OCI-LY7 (cell line): ENCODE measurements at places on chromosomes 1 and 21. TPM values are rescaled to one million over a fixed set of nuclear protein-coding genes. Genes with fewer than 3 reads are reported as not detected.
A peak's percentile ranks its signal among the peaks of the same experiment; 100 is the strongest.

DNA sequence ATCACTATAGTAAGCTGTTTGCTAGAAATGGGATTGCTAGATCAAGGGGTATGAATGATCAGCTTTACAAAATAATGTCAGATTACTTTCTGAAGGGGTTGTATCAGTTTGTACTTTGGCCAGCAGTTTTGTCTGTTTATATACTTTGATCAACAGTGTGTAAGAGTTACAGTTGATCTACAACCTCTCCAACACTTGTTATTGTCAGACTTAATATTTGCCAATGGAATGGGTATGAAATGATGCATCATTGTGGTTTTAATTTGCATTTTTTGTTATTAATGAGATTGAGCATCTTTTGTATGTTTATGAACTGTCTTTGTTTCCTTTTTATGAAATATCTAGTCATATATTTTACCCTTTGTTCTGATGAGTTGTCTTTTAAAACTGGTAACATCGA, 4.3 kb downstream of the TTC3 start:
- no peak for DNase-seq

DNA sequence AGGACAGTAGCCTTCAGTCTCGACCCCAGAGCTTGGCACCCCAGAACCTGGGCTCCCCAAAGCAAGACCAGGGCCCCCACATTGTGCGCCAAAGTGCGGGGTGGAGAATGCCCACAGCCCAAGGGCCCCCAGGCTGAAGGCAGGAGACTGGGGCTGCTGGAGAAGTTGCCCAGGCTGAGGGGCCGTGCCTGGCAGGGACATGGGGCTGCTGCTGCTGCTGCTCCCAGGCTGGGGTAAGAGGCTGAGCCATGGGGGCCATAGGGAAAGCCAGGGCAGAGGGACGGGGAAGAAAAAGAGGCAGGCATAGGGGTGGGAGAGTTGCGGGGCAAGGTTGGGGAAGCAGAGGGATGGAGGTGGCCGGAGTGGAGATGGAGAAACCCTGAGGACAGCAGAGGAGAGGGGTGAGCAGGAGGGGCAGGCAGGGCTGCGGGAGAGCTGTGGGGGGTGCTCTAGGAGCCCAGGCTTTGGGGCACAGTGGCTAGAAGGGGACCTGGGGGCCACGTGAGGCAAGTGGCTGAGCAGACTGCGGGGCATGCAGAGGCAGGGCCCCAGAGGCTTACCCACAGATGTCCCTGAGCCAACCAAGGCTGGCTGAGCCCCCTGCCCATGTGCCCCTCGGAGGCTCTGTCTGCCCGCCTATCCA, 18.9 kb downstream of the SLC27A3 start:
- DNase-seq = no peak

DNA sequence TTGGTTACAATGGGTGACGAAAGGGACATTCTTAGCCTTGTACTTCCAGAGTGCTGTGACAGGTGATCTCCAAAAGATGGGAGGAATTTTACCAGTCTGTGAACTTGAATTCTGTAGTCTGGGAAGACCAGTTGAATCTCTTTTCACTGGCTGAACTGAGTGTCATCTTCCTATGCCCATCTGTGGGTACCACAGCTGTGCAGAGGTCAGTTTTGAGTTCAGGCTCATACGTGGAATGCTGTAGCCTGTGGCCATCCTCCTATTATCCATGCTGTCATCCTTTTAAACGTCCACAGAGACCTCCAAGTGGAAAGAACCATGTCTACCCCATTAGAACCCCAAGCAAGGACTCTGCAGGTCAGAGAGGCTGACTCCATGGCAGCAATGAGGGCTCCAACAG, 32.1 kb downstream of the TMEM51 start:
- no peak for DNase-seq

DNA sequence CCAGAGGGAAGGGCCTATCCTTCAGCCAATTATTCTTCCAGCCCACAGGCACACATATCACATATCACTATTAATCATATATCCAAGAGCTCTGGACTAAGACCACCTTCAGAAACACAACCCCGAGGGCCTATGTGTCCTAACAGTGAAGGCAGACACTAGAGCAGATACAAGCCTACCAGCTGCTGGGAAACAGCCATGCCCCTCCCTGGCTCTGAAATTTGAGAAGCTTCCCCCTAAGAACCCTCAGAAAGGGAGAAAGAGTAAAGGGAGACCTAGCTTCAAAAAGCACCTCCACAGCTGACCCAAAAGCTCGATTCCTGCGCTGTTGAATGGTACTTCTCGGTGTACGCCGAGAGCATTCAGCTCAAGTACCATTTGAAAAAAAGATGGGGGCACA, 17.4 kb downstream of the CNN3 start:
- DNase-seq = no peak

DNA sequence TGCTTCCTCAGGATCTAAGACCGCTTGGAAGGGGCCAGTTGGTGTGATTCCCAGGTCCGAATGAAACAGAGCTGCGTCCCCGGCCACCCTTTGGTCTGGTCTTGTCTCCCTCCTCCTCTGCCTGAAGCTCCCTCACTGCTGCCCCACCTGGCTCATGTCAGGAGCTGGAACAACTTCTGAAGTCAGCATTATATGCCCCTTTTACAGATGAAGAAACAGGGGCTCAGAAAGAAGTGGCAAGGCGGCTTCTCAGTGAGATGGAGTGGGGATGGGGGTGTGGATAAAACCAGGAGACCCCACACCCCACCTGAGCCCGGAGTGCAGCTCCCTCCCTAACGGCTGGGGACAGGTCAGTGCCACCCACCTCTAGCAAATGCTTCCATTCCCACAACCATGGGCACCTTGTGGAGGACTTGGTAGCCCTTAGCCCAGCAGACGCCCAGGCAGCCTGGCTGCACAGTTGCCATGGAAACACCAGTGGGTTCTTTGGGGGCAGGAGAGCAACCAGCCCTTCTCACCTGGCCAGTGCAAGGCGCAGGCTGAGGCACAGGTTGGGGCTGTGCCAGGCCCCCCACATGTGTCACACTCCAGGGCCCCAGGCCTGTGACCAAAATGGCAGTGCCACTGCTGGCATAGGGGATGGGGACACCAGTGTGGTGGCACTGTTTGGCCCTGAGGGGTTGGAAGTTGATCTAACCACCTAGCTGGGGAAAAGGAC, 31.9 kb upstream of the ECE1 start:
- DNase-seq = no peak

DNA sequence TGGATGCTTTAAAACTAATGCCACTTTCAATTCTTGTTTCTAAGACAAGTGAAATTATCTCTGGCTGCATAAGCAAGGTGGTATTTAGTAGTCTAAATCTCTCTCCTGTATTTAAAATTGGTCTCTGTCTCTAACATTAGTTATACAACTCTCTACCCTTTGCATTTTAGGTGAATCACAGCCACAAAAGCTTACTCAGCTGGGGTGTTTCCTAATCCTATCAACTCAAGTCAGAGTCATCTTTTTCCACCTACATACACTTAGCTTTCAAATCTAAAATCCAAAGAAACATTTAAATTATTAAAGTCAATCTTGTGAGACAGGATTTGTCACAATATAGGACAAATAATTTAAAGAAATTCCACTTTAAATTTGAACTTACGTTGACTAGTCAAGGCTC, 255.1 kb upstream of the CXADR start:
- no peak for DNase-seq

DNA sequence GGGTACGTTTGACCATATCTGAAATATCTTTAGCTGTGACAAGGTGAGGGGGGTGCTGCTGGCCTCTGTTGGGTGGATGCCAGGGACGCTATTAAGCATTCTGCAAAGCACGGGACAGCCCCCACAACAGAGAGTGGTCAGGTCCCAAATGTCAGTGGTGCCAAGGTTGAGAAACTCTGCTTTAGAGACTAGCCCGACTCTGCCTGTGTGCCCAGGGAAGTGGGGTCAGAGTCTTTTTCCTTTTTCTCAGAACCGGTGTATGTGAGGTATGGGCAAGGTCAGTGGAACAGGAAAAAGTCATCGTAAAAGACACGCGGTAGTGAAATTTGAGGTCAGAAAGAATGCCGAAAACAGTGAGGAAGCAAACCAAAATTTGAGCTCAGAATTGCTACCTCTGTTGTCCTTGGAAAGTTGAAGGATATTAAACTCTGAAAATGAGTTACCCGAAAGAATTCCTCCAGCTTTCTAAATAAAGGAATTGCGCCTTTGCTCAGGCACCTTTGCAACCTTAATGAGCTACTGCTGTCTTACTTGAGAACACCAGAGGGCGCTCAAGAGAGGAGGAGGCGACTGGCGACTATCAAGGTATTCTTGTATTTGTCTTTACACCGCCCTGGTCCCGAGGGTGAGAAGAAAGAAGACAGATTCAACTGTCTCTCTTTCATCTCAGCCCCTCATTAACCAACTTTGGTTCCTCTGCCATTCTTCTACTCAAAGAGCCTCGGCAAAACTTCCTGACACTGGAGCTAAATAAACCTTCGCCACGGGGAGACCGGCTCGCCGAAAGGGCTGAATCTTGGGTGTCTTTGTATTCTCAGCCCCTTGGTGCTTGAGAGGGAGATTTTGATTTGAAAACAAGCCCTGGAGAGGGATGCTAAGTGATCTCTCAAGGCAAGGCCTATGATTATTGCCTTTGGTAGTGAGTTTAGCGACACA, 85.4 kb upstream of the OLIG2 start:
- peak; percentile 60 for DNase-seq

- DNase-seq = no peak
Measured at GRCh38 chr1:38274974-38275373, 228.4 kb upstream of the POU3F1 start.

DNA sequence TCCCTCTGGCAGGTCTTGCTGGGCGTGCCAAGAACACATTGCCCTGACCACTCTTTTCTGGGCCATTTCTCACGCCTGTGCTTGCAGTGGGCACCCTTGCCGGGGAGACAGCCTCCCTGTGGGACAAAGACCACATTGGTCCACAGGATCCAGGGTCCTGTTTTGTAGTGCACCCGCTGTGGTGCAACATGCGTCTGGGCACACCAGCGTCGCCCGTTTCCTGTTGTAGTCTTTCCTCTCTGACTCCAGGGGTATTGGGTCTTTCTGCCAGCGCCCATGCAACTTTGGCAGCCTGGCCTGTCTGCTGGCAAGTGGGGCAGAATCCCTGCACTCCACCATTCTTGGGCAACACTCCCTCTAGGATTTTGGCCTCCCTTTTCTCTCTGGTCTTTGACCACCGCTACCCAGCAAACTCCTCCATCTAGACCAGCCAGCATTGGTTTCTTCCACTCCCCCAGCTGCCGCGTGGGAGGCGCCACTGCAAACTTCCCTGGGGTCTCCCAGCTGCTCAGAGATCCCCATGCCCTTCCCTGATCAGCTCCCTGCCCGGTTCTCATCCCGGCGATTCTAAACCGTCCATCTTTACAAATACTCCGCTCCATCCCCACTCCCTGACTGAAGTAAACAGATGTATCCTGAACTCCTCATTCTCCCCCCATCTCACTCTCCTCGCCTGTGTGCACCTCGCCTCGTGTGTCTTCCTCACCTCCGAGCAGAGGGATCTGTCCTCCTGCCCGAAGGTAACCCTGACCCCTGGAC, 1.2 kb upstream of the TPRG1L start:
- DNase-seq = no peak

DNA sequence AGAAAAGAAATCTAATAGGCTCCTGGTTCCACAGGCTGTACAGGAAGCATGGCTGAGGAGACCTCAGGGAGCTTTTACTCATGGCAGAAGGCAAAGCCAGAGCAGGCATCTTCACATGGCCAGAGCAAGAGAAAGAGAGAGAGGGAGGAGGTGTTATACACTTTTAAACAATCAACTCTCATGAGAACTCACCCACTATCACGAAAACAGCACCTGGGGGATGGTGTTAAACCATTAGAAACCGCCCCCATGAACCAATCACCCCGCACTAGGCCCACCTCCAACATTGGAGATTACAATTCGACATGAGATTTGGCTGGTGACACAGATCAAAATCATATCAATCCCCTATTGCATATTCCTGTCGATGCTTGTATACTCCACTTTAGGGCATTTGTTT, 93.5 kb downstream of the MRPL39 start:
- no peak for DNase-seq

DNA sequence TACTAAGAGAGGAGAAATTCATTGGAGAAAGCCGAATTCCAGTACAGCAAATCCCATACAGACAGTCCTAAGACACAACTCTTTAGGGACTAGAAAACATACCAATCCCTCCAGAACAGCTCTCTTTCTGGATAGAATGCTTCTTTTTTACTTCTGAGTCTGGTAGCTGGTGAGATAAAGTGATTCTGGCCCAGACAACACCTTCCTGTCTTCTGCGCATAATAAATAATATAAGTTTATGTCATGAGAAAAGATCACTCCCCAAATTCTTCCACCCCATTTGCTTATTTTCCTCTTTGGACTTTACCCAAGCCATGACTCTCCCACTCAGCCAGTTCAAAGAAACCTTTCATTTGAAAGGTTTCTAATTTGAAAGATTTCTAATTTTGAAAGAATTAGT, 98.4 kb downstream of the EDEM3 start:
- no peak for DNase-seq

GRCh38 chr1:84245563-84245962, 55.9 kb upstream of the SAMD13 start:
- DNase-seq = no peak

- DNase-seq = no peak
Measured at GRCh38 chr1:235809688-235810397, 56.9 kb downstream of the LYST start.

DNA sequence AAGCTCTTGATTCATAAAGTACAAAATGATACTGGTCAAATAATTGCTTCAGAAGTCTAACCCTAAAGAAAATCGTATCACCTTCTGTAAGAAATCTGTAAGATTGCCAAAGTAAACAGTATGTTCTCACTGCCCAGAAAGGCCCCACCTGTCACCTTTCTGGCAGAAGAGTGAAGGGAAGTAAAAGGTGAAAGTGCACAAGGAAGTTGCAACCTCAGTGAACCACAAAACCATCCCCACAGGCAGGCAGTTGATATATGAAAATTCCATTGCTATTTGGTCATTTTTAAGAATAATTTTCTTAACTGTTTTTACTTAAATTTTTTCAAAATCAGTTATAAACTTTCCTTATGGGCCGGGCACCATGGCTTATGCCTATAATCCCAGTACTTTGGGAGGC, 48.5 kb upstream of the FBXO28 start:
- DNase-seq = peak; percentile 7

DNA sequence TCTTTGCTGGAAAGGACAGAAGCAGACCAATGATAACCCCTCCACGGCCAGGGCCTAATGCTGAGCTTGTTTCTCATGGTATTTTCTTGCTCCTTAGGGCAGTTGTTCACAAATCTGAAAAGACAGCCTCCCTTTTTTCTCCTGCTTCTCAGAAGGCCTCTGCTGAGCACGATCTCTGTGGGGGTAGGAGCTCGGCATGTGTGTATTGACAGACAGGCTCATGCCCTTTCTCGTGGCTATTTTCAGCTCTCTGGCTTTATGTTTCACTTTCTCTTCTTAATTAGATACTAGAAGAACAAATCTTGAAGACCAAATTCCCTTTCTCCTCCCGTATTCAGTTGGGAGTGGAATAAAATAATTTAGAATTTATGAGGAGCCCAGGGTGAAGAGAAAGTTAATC, 768 bp upstream of the RIIAD1 start:
- DNase-seq = peak; percentile 10

- no peak for DNase-seq
Measured at GRCh38 chr1:75276385-75276784, 142.2 kb downstream of the LHX8 start.

GRCh38 chr21:20971296-20971921, 26.8 kb upstream of the NCAM2 start:
- peak; percentile 2 for DNase-seq

The A3GALT2 gene
- total RNA-seq = not detected in 2 replicates

The IGFN1 gene
- total RNA-seq = not detected in 2 replicates

The BEST4 gene
- total RNA-seq = 3.1 and 3.3 TPM in 2 replicates

The CELA3B gene
- total RNA-seq = not detected in 2 replicates

The HHIPL2 gene
- not detected in 2 replicates for total RNA-seq

The FCRL4 gene
- not detected in 2 replicates for total RNA-seq

The GCSAML gene
- not detected in 2 replicates for total RNA-seq

The SLC2A5 gene
- 123 and 183 TPM in 2 replicates for total RNA-seq

The CLCA1 gene
- not detected in 2 replicates for total RNA-seq

The RBM34 gene
- total RNA-seq = 93.7 and 114 TPM in 2 replicates

The CAPN8 gene
- not detected in 2 replicates for total RNA-seq
